ENCODE measurements at places on chromosomes 3 and 15.

DNA sequence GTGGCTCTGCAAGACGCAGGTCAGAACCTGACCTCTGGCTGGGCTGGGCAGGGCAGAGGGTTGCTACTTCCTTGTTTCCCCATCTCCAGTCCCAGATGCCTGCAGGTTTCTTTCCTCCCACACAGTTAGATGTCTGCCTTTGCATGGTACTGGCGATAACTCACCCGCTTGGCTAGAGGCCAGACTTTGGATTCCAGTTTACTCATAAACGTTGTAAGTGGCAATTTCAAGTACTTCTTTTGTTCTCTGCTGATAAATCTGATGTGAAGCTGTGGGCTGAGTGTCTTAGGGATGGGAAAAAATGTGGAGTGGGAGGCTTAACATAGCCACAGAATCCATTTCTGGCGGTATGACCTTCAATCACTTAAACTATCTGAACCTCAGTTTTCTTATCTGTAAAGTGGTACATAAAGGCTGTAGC is 194.2 kb downstream of the EBLN2 start:
- no peak for DNase-seq

DNA sequence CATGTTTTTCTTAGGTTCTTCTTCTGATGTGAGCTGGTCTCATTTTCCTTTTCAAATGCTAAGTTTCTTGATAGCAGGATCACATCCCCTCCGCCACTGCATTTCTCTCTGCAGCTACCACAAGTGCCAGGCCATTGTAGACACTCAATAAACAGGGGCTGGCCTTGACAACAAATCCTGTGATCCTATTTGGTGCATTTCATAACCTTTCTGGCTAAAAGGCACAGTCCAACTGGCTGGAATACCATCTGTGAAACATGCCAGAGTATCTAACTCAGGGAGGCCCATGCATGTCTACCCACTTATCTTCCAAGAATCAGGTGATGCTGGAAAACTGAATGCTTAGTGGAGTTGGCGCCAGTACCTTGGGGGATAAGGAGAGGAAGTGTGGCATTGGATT is 85.2 kb upstream of the NR2F2 start:
- no peak for DNase-seq

- DNase-seq, result no peak
Observed at GRCh38 chr15:100877551-100877950, 2.1 kb upstream of the ALDH1A3 start.

DNA sequence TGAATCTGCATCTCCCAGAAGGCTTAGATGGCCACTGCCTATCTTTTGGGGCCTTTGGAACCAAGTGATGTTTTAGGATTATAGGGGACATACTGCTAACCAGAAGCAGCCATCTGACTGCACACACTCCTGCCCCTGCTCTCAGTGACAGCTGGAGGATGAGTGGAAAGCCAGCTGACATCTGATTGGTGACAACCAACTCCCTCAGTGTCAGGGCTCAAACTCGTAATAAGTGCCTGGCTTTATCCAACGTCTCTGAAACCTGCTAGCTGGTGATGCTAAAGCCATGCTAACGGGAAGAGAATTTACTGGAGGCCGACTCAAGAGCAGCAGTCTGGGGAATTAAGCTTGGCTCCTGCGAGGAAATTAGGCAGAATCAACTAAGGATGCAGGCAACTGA is 35.1 kb downstream of the KY start:
- no peak for DNase-seq

- DNase-seq, result no peak
Observed at GRCh38 chr3:136142592-136142991, 53.5 kb downstream of the MSL2 start.

- no peak for DNase-seq
Observed at GRCh38 chr15:56759450-56759845, 26.1 kb upstream of the ZNF280D start.

DNA sequence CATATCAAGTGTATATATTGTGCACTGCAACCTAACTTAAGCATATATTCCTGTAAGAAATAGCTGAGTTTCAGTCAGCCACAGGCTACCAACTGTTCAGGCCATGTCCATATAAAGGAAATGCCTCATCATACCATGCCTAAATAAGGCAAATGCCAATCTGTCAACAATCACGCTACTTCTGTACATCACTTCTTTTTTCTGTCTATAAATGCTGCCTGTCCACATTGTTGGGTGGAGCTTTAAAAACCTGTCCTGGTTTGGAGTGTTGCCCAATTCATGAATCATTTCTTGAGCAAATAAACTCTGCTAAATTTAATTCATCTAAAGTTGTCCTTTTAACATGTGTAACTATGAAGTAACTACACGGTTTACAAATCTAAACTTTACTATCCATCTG is 1091.9 kb downstream of the NSUN3 start:
- DNase-seq, result no peak

- no peak for DNase-seq
Observed at GRCh38 chr3:86410587-86410986, 580.4 kb downstream of the VGLL3 start.

DNA sequence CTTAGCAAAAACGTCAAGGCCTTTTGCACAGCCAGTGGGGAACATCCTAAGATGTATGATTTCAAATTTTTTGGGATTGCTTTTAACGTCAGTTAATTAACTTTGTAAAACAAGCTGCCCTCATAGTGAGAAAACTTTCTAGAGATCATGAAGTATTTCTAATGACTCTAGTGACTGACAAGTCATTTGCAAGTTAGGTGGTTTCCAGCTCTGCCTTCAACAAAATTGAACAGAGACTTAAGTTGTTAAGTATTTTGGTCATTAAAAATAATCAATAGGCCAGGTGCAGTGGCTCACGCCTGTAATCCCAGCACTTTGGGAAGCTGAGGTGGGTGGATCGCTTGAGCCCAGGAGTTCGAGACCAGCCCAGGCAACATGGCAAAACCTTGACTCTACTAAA is 71.2 kb downstream of the CHDH start:
- DNase-seq, result no peak

- DNase-seq, result peak; percentile 30
Observed at GRCh38 chr3:124878561-124879336, 8.4 kb downstream of the ITGB5 start.

- DNase-seq, result no peak
Observed at GRCh38 chr3:181724192-181724965, 12.7 kb downstream of the SOX2 start.

DNA sequence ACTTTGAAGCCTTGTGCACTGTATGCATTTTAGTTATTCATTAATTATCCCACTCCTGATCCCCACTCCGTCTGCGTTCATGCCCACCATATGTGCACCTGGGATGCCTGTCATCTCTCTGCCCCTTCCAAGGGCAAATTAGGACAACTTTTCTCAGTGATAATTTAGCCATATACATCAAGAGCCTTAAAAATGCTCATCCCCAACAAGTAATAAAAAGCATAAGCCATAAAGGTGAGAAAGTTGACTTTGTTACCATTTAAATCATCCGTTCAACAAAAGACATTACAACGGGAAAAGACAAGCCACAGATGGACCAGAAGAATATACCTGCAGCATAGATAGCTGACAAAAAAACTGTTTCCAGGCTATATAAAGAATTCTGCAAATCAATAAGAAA is 131.4 kb upstream of the LINGO1 start:
- no peak for DNase-seq

DNA sequence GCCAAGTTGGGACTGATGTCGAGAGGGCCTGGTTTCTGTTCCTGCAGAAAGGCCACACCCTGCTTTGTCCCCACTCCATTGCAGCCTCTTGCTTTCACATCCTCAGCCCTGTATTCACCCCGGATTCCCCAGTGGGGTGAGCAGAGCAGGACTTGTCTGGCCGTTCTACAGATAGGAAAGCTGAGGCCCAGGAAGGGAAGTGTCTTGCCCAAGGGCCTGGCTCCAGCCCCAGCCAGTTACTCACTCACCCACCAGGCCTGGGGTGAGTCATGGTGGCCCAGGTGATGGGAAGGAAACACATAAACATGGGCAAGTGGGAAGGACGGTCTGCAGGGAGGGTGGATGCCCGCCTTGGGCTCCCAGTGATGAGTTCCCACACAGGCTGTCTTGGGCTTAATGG is 6.1 kb upstream of the DUSP7 start:
- no peak for DNase-seq

GRCh38 chr3:72821161-72821781 is 27.0 kb downstream of the SHQ1 start:
- DNase-seq, result no peak

DNA sequence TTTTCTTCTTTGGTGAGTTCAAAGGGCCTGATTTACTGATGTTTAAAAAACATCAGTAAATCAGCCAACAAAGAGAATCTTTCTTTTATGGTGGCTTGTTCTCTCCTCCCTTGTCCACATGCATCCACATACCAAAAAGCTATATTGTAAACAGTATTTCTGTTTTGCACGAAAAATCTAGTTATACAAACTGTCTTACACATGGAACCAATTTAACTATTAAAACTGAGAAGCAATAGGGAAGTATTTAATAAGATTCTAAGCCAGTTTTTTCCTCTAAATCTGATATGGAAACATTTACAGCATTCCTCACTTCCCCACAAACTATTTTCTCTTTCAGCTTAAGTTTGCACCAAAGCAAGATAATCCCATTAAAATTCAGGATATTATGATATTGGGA is 110.8 kb upstream of the ICE2 start:
- DNase-seq, result no peak

- no peak for DNase-seq
Observed at GRCh38 chr3:37905987-37906674, 44.5 kb downstream of the CTDSPL start.

DNA sequence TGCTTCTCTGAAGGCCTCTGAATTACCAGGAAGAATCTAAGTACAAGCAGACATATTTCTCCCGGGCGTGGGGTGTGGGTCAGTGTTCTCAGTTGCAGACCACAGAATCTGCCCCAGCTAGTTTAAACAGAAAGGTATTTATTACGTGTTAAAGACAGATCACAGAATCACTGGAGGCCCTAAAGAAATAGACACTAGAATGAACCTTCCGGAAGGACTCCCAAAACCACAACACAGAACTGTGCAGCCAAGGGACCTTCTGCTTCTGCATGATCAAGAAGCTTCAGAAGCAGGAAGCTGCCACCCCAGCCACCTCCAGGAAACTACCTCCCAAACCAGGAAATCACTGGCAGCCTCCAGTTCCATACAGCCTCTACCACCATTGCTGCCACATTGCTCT is 32.7 kb upstream of the ZFAND6 start:
- DNase-seq, result no peak

GRCh38 chr3:93969443-93969842 is 4.3 kb downstream of the PROS1 start:
- no peak for DNase-seq

DNA sequence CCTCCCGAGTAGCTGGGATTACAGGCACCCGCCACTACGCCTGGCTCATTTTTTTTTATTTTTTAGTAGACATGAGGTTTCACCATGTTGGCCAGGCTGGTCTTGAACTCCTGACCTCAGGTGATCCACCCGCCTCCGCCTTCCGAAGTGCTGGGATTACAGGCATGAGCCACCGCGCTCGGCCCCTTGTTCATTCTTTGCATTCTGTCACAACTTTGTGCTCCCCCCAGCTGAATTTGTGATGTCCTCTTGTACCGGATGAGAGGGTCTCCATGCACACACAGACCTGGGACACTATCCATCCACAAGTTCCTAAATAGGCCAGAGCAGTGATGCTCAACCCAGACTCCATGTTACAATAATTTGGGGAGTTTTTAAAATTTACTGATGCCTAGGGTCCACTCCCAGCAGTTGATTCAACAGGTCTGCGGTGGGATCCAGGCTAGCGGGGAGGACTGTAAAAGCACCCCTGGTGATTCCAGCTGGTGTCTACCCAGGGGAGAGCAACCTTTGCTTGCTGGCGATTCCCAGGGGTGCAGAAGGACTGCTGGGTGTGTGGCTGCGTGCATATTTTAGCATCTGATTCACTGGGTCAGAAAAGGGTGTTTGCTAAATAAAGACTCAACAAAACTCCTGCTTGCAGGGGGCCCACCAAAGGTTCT is 1.0 kb downstream of the RASSF1 start:
- DNase-seq, result no peak

GRCh38 chr15:92990031-92990430 is 89.9 kb downstream of the CHD2 start:
- no peak for DNase-seq

DNA sequence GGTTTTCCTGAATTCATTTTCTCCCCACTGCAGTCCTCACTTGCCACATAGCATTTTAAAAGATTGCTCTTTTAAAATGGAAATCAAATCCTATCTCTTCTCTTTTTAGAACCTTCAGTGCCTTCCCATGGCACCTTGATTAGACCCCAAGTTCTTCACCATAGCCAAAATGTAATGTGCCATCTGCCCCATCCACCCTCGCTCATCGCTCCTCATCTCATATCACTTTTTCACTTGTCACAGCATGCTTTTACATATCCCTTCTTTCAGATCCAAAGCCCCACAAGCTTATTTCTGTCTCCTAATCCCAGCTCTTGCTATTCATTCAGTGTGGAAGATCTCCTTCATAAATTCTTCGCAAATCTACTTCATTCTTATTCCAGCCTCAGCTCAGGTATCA is 161.7 kb downstream of the CD47 start:
- DNase-seq, result no peak

GRCh38 chr3:104669083-104669482 is 697.6 kb upstream of the ALCAM start:
- DNase-seq, result no peak

GRCh38 chr3:124774327-124774718 is 44.1 kb downstream of the UMPS start:
- no peak for DNase-seq

- DNase-seq, result peak; percentile 53
Observed at GRCh38 chr3:156483961-156484787, 70.7 kb downstream of the SSR3 start.

DNA sequence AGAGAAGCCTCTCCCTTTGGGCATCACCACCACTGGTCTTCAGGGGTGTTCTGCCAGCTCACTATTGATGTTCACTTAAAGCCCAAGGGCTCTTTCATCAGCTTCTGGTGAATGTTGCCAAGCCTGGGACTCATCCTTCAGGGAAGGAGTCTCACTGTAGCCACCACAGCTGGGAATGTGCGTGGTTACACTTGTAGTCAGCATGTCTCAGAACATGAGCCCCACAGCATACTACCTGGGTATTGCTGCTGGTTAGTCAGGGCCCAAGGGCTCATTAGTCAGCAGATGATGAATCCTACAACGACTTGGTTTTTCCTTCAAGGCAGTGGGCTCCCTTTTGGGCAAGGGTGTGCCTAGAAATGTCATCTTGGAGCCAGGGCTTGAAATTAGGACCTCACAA is 412.9 kb downstream of the VGLL3 start:
- no peak for DNase-seq

- DNase-seq, result peak; percentile 54
Observed at GRCh38 chr3:58307639-58308215, 1.4 kb downstream of the HTD2 start.

GRCh38 chr3:124558991-124559845 is 171.0 kb upstream of the UMPS start:
- DNase-seq, result no peak

DNA sequence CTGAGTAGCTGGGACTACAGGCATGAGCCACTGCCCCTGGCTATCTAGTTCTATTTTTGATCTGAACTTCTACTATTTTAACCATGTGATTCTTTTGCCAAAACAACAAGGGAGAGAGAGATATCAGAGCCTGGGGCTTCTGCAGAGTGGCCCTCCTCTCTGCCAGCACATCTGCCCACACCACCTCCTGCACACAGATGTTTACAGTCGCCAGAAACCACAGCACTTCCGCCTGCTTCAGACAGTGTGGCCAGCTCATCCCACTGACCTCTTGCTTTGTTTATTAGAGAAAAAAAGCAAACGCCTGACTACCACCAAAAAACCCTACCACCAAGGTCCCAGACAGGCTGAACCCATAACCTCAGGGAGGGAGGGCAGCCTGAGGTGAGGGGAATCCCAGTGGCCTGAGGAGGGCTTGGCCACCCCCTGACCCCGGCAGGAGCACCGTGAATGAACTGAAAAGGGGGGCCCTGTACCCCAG is 85.9 kb upstream of the ABHD2 start:
- DNase-seq, result no peak

- peak; percentile 82 for DNase-seq
Observed at GRCh38 chr15:85412956-85413854, 32.8 kb downstream of the AKAP13 start.

All from stimulated activated CD4-positive, alpha-beta T cell treated with anti-CD3 and anti-CD28 coated beads, Interleukin-15, amount 100 ng/mL, for 24 hours (primary cell).